ENCODE measurements at places on chromosomes 5 and 9.

DNA sequence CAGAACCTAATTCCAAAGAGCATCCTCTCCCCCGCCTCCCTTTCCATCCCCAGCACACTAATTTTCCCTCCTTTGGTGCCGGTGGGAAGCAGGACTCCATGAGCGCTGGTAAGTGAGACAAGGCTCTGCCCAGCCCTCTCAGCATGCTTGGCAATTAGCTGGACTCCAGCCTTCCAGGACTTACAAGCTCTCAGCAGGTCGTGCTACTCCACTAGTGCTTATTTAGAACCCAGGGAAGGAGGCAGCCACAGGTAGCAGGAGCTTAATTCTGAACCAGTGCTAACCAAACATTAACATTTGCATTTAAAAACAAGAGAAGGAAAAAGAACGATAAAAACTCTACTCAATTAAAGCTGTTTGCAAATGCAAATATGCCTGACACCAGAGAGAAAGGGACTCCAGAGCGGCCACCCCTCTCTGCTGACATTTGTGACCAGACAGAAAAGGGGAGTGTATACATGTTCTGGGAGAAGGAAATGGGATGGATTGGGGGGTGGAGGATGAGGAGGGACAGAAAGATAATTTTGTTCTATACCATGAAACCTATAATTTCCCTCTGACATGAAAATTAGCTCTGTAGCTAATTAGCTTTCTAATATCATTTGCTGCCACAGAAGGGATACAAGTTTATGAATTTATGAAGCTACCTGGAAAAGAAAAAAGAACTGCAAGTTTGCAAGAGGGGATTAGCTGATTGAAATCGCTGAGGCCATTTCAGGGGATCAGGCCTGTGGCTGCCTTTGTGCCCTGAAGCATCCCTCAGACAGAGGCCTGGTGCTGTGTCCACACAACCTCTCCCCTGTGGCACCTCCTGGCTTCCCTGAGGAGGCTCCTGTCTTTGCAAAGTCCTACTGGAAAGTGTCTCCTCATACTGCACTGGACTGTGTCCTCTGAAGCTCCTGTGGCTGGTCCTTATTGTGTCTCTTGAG, 266.3 kb downstream of the SEC61B start:
- peak; percentile 48 for DNase-seq

- DNase-seq = no peak
Observed at GRCh38 chr9:76101947-76102346, 211.5 kb downstream of the PCSK5 start.

GRCh38 chr5:180291943-180292831, at the start of gene MAPK9:
MAPK9 (minus strand) TSS chr5:180292083; CDS start chr5:180280561, 11,522 bp downstream.
- DNase-seq = peak; percentile 85

- no peak for DNase-seq
Observed at GRCh38 chr9:70405808-70406433, 8.5 kb downstream of the KLF9 start.

DNA sequence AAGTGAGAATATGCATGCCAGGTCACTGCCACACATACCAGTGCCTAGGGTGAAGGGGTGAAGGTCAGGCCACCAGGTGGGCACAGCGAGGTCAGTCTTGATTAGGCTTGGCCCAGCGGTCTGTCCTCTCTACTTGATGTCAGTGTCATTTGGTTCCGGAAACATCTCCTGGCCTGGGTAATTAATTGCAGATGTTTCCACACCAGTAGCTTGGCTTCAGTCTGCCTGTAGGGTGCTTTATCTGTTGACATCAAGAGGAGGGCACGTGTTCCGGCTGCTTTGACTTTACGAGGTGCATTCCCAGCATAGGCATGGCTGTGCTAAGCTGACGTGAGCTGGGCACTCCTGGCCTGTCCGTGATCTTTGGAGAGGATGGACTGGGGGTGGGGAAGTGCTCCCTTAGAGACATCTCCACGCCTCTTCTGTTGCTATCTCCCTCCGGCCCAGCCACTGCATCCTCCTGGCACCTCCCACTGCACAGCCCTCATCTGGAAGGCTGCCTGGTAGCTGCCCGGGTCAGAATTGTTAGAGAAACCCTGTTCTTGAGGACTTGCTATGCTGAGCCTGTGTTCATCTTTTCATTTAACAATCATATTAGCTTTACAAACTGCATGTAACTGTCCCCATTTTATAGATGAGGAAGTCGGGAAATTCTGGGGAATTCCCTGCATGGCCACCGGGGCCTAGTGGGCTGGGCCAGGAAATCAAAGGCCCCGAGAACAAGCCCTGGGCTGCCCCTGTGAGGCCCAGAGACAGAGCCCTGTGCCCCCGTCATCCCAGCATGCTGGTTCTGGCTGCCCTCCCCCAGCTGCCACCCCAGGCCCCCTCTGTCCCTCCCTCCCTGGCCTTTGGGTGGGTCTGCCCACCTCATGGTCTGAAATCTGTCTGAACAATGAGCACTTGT, 29.1 kb downstream of the JADE2 start:
- DNase-seq = peak; percentile 91

GRCh38 chr5:113825176-113825575, 311.7 kb downstream of the YTHDC2 start:
- DNase-seq = no peak

DNA sequence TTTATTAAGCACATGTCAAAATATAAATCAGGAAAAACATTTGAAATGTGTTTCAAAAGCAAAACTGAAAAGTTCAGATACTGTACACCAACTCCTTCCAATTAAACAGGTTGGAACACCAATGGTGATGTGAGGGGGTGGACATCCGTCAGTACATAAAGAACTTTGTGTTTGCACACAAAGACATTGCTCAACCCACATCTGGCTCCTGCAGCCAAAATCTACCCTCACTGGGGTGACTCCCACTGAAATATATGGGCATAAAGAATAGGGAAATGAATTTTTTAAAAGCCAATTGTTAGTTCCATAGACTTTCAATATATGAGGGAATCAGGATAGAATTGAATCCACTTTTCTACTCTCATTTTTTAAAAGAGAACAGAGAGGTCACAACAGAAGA, 63.9 kb downstream of the MEGF9 start:
- DNase-seq = no peak

GRCh38 chr9:94259077-94259862, at the start of gene ZNF169:
ZNF169 (plus strand) TSS chr9:94259298; CDS start chr9:94278813, 19,515 bp downstream.
- DNase-seq = peak; percentile 87

Data from thyroid gland (tissue), 4 donors.